ENCODE measurements at places on chromosomes 7 and 10.

GRCh38 chr7:85554236-85555178 is 367.7 kb upstream of the SEMA3D start:
- DNase-seq = peak; percentile 10

DNA sequence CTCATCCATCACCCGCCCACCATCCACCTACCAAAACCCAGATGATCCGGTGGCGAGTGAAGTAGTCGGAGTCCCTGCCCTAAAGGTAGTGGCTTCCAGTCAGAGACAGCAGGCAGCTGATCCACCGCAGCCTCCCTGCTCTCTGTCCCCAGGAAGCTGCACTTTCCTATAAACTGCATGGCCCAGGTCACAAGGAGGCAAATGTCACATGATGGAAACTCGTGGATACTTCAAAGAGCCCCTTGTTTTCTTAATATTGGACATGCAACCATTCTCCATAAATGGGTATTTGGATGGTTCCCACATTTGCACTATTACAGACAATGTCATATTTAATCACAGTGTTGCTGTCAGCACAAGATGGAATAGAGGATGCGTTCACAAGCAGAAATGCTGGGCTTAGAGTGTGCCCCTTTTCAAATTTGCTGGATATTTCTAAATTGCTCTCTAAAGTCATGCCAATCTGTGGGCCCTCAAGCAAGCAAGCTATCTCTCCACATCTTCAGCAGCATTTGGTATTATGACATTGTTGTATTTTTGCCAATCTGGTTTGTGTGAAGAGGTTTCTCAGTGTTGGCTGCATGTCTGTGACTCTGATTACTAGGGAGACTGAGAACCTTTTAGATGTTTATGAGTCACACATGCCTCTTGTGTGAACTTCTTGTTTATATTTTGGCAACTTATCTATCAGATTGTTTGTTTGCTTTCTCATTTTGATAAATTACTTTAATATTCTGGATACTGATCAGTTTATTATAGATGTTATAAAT is 822.0 kb downstream of the TNS3 start:
- no peak for DNase-seq

- no peak for DNase-seq
Measured at GRCh38 chr10:116163333-116164131, 109.5 kb downstream of the GFRA1 start.

DNA sequence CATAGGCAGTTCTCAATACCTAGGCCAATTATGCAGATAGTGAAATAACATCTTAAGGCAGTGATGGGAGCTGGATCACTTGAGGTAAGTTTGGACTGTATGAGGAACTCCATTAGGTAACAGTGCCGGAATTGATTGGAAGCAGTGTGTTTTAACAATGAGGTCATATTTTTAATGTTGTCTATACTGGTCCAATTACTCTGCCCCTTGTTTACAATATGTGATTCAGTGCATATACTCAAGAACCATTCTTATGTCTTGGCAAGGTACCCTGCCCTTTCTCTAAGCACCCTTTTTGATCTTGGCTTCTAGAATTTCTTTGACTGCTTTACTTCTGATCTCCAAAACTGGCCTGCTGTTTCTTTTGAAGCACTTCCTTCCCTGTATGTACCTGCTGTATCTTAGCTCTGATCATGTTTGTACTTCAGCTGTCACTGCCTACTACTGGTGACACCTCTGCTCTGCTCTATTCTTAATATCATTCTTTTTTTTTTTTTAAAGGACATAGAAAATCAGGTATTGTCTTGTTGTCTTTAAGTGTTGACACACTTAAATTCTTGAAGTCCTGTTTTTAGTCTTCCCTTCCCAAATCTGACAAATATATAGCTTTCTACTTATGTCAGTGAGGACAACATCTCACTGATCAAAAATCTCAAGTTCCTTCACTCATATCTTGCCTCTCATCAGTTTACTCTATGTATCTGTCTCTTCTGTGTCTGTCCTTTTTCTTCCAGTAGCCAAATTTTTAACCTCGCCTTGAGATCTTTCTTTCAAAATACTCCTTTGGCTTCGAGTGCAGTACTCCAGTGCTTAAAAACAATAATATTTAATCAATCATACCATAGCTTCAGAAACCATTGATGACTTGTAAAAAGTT is 46.4 kb upstream of the RPA3 start:
- peak; percentile 41 for DNase-seq

GRCh38 chr7:88230646-88231045 is 10.8 kb upstream of the SRI start:
- no peak for DNase-seq

DNA sequence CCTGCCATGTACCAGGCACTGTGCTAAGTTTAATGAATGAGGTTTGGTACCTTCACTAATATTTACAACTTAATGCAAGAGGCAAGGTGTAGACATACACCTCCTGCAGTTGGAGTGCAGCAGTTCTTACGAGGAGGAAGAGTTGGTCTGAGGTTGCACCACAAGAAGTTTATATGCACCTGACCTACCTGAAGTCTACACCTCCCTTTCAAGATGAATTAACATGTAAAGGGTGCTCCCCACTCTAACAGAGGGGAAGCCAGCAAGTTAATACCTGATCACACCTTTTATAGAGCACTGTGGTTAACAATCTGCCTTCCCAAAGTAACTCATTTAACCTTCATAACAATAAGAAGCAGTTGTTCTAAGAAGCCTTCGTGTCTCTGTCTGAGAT is 120.0 kb downstream of the LYZL1 start:
- no peak for DNase-seq

GRCh38 chr10:58457761-58458616 is 54.7 kb upstream of the BICC1 start:
- no peak for DNase-seq

DNA sequence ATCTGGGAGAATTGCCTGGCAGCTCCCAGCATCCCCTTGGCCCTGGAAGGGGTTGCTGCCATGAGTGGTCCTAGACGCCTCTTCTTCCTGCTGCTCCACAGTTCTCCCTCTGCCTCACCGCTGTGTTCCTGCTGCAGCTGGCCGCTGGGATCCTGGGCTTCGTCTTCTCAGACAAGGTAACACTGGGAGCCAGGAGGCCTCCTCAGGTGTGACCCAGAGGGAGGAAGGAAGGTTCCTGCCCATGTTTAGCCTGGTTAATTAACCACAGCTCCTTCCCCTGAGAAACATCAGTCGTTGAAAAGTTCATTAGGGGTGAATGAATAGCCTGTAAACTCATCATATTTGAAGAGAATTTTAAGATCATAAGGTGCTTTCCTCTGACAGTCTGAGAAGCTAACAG is 18.2 kb downstream of the TSPAN33 start:
- no peak for DNase-seq

DNA sequence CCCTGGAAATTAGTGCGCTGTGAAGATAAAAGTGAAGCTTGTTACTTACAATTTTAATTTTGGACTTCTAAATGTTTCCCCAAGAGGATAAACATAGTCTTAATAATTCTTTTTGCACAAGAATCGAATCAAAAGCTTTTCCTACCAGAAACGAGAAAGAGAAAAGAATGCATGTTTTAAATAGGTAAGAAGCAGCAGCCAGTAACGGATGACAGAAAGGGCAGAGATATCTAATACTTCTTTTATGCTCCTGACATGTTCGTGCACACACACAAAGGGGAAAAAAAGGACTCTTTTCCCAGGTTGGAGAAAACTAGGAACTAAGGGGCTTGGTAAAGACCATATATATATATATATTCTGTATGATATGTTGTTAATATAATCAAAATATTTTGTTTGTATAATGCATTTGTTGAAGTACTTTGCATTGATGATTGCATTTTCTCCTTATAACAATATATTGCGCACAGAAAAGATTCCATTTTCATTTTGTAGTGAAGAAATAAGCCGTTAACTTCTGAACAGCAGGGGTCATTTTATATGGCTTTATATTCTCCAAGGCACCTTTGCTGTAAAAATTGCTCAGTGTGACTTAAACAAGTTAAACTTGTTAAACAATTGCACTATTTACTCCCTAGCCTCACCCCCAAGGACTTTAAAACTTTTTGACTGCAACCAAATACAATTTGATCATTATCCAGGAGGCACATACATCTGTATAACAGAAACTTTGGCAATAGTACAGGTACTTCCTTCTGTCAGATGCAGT is 2.2 kb downstream of the PRKAR2B start:
- no peak for DNase-seq

DNA sequence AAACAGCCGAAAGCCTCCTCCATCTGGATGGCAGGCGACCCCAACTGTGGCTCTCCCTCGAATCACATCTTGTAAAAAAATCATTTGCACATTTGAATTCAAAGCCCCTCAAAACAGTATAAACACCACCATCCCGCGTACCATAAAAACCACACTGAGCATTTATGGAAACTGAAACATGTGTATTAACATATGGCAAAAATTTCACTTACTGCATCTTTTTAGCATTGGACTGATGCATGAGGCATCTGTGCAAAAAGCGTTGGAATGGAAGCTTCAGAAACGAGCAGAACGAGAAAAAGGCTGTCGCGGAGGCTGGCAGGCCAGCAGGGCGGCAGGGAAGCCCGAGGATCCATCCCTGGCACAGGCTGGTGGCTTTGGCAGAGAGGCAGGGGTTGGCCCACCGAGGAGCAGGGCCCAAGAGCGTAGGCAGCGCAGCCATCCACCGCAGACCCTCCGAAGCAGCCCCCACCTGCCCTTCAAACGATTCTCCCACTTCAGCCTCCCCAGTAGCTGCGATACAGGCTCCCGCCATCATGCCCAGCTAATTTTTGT is 39.3 kb upstream of the CUX1 start:
- DNase-seq = no peak

DNA sequence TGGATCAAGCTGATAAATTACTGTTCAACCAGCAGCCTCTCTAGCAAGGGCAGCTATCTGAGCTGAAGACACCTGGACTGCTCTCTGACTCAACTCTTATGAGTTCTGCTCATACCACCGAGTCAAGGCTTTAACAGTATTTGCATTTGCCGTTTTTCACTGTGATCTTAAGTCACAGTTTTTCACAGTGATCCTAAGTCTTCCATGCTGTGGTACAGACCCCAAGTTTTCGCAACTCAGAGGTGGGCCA is 31.3 kb downstream of the PIP4K2A start:
- DNase-seq = no peak

DNA sequence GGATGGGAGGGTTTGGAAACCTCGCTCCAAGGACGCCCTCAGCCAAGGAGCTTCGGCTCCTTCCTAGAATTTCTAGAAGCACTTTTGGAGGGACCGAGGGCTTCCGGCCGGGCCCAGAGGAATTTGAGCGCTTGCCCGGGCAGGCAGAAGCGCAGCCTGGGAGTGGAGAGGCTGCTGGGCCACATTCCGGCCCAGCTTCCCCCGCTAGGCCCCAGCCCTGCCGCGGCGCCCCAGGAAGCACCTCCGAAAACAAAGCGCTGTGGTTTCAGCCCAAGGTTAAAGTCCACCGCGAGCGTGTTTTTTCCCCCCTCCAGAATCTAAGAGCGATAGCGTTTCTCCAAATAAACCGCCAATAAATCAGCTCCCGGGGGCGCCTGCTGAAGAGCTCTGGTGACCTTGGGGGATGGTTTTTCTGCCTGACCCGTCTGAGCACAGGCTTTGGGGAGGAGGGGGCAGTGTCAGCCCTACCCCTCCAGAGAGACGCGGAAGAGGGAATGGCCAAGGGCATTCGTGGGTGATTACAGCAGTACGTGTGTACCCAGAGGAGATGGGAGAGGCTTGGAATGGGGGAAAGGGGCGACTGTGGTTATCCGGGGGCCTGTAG is 5.7 kb upstream of the TNRC18 start:
- DNase-seq = no peak

DNA sequence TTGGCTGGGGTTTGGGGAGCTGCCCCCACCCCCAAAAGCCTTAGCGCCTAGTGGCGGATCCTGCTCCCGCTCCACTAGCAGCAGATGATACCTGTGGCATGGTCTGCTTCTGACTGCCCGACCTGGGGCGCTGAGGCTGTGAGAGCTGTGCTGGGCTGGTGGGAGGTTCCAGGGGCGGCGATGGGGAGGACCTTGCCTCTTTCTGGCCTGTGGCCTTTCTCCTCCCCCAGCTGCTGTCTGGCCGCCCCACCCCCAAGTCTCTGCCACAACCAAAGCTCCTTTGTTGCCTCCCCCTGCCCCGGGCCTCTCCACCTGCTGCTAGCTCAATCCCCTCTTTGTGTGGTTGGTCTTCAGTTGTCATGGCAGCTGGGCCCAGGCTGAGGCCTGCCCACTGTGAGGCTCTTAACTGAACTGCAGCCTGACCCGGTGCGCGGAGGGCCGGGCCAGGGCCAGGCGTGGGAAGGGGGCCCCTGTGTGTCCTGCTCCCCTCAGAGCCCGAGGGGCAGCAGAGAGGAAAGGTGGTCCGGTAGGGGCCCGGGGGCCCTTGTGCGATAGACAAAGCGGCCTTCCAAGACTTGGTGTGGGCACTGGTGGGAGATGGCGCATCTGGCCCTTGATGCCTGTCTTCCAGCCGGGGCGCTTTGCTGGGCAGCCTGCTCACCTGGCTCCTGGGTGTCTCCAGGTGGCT is 4.7 kb downstream of the ZNF775 start:
- DNase-seq = no peak
